ENCODE measurements at places on chromosomes 7 and 10.

GRCh38 chr7:1562597-1563051 lies 6.6 kb upstream of the TMEM184A start:
- no peak for DNase-seq
- H3K4me1 ChIP-seq = peaks cover 9% of the 10 kb centered on the region
- no peak overlapping the region for H3K4me3 ChIP-seq
- H3K36me3 ChIP-seq = no peaks in the 10 kb centered on the region
- H3K27ac ChIP-seq = no peak overlapping the region
- no peaks in the 10 kb centered on the region for H3K27me3 ChIP-seq

GRCh38 chr10:3398825-3399646 lies 226.5 kb upstream of the PITRM1 start:
- no peak overlapping the region for H3K4me3 ChIP-seq
- no peaks in the 10 kb centered on the region for H3K36me3 ChIP-seq
- no peak overlapping the region for H3K27ac ChIP-seq
- no peaks in the 10 kb centered on the region for H3K27me3 ChIP-seq
- no peaks in the 10 kb centered on the region for H3K4me1 ChIP-seq

DNA sequence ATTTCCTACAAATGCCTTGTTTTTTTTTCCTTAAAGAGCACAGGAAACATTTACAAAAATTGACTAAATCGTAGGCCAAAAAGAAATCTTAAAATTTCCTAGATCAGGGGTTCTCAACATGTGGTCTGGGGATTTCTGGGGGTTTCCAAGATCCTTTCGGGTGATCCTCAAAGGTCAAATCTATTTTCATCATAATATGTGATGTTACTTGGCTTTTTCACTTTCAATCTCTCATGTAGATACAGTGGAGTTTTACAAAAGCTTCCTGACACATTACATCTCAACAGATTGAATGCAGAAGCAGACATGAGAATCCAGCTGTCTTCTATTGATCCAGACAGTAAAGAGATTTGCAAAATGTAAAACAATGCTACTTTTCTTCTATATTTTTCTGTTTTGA lies 497.3 kb downstream of the INHBA start:
- H3K4me1 ChIP-seq = no peaks in the 10 kb centered on the region
- no peak overlapping the region for H3K27ac ChIP-seq
- H3K4me3 ChIP-seq = no peak overlapping the region
- DNase-seq = no peak
- H3K27me3 ChIP-seq = no peaks in the 10 kb centered on the region

- H3K36me3 ChIP-seq = no peaks in the 10 kb centered on the region
- no peak overlapping the region for H3K4me3 ChIP-seq
- DNase-seq = no peak
- peaks cover 5% of the 10 kb centered on the region for H3K4me1 ChIP-seq
Measured at GRCh38 chr10:93293999-93294398, 188.1 kb downstream of the MYOF start.

- H3K36me3 ChIP-seq = no peaks in the 10 kb centered on the region
- no peak for DNase-seq
Measured at GRCh38 chr10:70791386-70792039, 6.3 kb upstream of the TBATA start.

DNA sequence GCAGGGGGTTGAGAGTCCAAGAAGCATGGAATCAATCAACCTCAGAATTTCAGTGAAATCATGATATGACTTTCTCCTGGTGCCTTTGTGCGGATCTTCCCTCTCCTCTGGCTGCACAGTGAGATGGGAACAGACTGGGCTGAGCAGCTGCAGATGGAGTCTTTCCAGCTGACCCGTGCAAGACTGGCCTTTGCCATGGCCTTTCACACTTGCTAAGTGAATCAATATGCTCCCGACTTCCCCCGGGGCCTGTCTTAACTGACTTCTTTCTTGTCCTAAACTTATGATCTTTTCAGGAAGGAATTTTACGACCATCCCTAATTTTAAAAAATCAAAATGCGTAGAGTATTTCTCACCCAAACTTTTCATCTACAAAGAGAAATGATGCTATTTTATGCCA lies 469.9 kb downstream of the GALNT17 start:
- no peaks in the 10 kb centered on the region for H3K4me1 ChIP-seq
- no peak for DNase-seq
- no peak overlapping the region for H3K27ac ChIP-seq

DNA sequence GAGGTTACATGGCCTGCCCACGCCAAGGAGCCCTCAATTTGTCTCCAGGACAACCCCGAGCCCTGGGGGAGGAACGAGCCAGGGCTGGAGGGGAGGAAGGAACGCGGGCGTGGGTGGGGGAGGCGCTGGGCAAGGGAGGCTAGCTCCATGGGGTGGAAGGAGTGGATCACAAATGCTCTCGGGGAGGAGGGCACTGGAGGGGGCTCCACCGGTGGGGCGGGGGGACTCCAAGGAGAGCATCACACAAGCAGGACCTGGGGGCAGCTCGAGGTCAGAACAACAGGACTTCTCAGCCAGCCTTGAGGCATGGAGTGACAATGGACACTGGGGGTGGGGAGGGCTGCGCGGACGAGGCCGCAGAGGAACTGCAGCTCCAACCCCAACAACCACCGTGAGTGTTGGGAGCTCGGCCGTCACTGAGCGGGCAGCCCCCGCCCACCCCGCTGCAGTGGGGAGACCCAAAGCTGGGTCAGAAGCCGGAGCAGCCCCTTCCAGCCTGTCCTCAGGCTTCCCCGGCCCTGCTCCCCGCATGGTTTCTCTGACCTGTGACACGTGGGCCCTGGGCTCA lies 41.1 kb downstream of the STK32C start:
- no peaks in the 10 kb centered on the region for H3K4me1 ChIP-seq
- no peak for DNase-seq
- no peaks in the 10 kb centered on the region for H3K36me3 ChIP-seq
- no peaks in the 10 kb centered on the region for H3K27me3 ChIP-seq

DNA sequence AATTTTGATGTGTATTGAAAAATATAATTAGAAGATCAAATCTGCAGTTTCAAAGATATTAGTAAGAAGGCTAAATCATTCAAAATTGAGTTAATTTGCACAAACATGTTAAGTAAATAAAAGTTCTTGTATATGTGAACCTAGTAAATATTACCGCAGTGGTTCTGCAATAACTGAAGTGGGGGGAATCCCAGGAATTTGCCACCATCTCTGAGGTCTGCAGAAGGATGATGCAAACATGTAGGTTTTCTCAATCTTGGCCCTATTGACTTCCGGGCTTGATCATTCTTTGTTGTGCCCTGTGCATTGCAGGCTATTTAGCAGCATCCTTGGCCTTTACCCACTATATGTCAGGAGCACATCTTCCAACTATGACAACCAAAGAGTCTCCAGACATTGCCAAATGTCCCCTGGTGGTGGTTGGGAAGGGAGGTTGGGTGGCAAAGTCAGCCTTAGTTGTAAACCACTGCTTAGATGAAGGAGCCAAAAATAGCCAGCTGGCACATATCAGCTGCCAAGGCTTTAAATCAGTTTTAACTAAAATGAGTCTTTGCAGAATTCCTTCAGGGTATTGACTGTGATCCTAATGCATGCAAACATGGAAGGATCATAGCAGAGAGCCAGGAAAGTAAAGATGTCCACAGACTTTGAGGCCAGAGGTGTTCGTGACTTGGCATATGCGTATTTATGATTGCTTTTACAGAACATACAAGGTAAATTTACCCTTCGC lies 146.3 kb downstream of the TRIL start:
- no peaks in the 10 kb centered on the region for H3K36me3 ChIP-seq
- no peaks in the 10 kb centered on the region for H3K27me3 ChIP-seq
- DNase-seq = no peak
- H3K4me3 ChIP-seq = no peak overlapping the region
- no peak overlapping the region for H3K27ac ChIP-seq

- DNase-seq = no peak
- H3K4me1 ChIP-seq = no peaks in the 10 kb centered on the region
- H3K36me3 ChIP-seq = no peaks in the 10 kb centered on the region
- H3K27me3 ChIP-seq = no peaks in the 10 kb centered on the region
- H3K4me3 ChIP-seq = no peak overlapping the region
Measured at GRCh38 chr7:25976630-25977029, 175.4 kb upstream of the NFE2L3 start.

DNA sequence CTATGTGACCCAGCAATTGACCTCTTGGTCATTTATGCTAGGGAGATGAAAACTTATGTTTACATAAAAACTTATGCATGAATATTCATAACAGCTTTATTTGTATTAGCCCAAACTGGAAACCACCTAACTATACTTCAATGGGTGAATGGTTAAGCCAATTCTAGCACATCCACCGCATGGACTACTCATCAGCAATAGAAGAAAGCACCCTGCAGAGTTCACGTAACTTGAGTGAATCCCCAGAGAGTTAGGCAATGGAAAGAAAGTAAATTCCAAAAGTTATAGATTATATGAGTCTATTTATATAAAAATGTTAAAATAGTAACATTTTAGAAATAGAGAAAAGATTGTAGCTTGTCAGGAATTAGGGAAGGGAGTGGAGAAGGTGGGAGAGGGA lies 60.2 kb upstream of the NRG3 start:
- DNase-seq = no peak
- no peaks in the 10 kb centered on the region for H3K27me3 ChIP-seq
- H3K27ac ChIP-seq = no peak overlapping the region
- no peak overlapping the region for H3K4me3 ChIP-seq
- no peaks in the 10 kb centered on the region for H3K36me3 ChIP-seq
- H3K4me1 ChIP-seq = no peaks in the 10 kb centered on the region

GRCh38 chr7:47636433-47637175 lies 54.7 kb upstream of the TNS3 start:
- H3K27me3 ChIP-seq = no peaks in the 10 kb centered on the region
- H3K4me3 ChIP-seq = peak overlapping the region; percentile 32
- no peak for DNase-seq
- peak overlapping the region; percentile 80 for H3K27ac ChIP-seq
- H3K4me1 ChIP-seq = no peaks in the 10 kb centered on the region

DNA sequence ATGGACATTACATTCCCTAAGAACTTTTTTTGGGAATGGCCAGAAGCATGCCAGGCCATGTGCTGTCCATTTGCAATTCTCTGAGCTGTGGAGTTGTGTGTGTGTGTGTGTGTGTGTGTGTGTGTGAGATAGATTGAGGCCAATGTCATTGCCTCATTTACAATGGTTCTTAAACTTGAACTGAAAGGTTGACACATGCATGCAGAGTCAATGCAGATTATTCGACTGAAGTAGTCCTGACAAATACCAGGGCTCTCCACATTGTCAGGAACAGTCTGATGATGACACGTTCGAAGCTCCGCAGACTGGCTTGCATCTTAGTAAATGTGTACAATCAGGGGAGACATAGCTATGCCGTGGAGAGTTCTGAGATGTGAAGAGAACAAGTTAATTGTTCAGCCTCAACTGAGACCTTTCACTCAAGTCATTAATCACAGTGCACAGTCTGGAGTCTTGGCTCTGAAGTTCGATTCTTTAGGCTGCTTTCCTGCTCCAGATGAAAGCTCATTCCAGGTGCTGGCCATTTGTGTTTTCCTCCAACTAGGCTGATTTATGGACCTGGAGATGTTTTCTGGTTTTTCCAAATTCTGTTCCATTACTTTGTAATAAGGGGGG lies 921.9 kb downstream of the LRMDA start:
- H3K4me3 ChIP-seq = no peak overlapping the region
- H3K4me1 ChIP-seq = no peaks in the 10 kb centered on the region
- no peak for DNase-seq
- no peaks in the 10 kb centered on the region for H3K36me3 ChIP-seq

- DNase-seq = peak; percentile 96
- H3K4me3 ChIP-seq = peak overlapping the region; percentile 44
- H3K27ac ChIP-seq = peak overlapping the region; percentile 99
- no peaks in the 10 kb centered on the region for H3K36me3 ChIP-seq
- H3K27me3 ChIP-seq = no peaks in the 10 kb centered on the region
Measured at GRCh38 chr7:73742753-73743641, 4.4 kb upstream of the ABHD11 start.

- H3K4me1 ChIP-seq = peaks cover 3% of the 10 kb centered on the region
- H3K4me3 ChIP-seq = no peak overlapping the region
- no peak overlapping the region for H3K27ac ChIP-seq
- H3K27me3 ChIP-seq = no peaks in the 10 kb centered on the region
- H3K36me3 ChIP-seq = no peaks in the 10 kb centered on the region
Measured at GRCh38 chr7:12633582-12633981, 53.9 kb upstream of the ARL4A start.

- no peaks in the 10 kb centered on the region for H3K36me3 ChIP-seq
- no peaks in the 10 kb centered on the region for H3K27me3 ChIP-seq
- H3K4me3 ChIP-seq = no peak overlapping the region
- no peaks in the 10 kb centered on the region for H3K4me1 ChIP-seq
- H3K27ac ChIP-seq = no peak overlapping the region
Measured at GRCh38 chr7:74598558-74598957, 59.0 kb upstream of the GTF2I start.

DNA sequence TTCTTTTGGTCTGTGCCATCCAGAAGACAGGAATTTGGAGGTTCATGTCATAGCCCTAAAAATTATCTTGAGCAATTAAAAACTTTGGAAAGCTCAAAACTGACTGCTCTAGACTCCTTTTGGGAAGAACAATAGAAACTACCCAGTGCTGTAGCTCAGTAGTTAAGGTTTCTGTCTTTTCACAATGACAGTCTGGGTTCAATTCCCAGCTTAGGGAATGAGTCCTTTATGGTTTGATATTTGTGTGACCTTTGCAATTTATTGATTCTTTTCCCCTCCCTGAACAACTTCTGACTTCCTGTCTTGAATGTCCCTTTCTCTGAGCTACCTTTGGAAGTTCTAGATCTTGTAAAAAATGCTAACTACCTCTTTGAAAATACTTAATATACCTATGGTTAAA lies 603.3 kb upstream of the IGFBP3 start:
- H3K4me3 ChIP-seq = no peak overlapping the region
- H3K27me3 ChIP-seq = no peaks in the 10 kb centered on the region
- no peaks in the 10 kb centered on the region for H3K4me1 ChIP-seq
- no peak for DNase-seq
